ENCODE measurements at places on chromosomes 12 and 14. TPM values are rescaled to one million over a fixed set of nuclear protein-coding genes. Genes with fewer than 3 reads are reported as not detected.
A peak's percentile ranks its signal among the peaks of the same experiment; 100 is the strongest.

Gene AKAP3
- total RNA-seq = 3.3 TPM

DNA sequence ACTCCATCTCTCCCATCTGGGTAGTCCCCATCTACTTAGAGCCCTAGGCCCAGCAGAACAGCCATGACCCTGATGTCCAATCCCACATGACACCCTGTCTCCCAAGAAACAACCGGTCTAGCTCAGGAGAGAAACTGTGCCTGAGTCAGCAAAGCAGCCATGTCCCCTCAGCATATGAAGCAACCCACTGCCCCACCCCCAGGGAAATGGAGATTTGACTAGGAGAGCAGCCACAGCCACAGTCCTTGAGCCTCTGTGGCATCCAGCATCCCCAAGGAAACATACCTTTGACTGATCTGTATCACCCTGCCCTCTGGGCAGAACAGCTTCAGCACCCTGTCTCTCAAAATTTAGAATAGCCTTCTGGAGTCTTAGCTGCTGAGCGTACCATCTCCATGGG lies 641.9 kb upstream of the FBXO33 start:
- no peak for DNase-seq

DNA sequence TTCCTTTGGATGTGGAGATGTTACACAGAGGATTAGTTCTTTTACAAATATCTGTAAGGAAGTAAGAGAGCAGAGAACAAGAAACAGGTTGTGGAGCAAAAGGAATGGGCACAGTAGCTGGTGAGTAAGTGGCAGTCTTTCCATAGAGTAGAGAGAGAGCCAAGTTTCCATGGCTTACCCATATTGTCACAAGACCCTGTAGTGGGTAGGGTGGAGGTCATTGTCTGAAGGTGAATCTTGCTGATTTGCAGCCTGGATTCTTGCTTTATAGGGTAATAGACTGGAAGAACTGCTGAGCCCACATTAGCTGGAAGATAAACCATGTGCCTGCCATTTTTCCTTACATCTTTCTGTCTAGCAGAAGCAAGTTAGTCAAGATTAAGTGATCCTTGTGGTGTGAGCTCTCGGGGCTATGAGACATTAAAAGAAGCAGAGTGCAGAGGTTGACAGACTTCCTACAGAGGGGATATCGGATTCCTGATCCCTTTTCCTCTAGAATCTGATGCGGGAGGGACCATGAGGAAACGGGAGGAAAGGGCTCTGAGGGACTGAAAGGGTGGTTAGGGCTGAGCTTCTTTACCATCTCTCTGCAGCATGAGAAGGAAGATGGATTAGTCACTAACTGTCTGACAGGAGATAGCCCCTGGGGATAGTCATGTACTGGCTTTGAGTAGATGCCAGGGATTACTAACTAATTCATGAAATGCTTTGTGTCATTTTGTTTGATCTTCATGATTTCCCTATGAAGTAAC lies 44.0 kb upstream of the LRTM2 start:
- DNase-seq = no peak

GRCh38 chr12:120115692-120116440 lies 687 bp downstream of the RAB35 start:
- peak; percentile 49 for DNase-seq

- DNase-seq = no peak
Measured at GRCh38 chr14:51877810-51878209, 17.4 kb downstream of the GNG2 start.
